ENCODE measurements at places on chromosomes 5 and 9.

DNA sequence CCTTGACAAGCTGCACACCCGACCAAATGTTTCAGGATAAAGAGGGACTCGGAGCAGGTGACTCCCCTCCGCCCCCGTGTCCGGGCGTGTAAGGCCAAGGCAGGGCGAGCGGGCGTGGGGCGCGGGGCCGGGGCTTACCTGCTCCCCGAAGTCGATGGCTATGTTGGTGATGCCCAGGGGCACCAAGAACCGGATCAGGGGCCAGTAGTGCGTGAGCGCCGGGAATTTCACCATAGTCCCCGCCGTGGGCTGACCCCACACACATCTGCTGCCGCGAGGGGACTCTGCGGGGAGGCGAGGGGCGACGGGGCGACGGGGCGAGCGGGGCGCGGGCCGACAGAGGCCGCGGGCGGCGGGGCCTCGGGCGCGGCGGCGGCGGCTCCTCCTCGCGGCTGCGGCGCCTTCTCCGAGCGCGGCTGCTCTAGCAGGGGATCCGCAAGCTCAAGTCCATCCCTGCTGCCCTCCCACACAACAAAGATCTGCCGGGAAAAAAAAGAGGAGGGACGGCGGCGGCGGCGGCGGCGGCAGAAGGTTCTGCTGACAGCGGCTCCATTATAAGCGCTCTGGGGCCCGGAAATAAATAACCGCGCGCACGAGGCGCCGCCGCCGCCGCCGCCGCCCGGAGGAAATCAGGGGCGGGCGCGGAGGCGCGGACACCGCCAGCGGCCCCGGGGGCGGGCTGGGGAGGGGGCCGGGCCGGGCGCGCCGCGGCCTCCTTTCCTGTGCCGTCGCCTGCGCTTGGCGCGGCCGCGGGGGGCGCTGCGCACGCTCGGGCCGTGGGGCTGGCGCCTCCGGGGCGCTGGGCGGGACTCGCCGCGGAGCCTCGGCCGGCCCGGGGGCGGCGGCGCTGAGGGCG lies at the start of gene ANKH:
Gene ANKH (minus strand): TSS at position 565 of the 856 bp plus-strand sequence. CDS start 331 bp downstream, at position 234.
- DNase-seq = peak; percentile 74

GRCh38 chr9:132150256-132150655 lies 11.6 kb upstream of the NTNG2 start:
- DNase-seq = no peak

DNA sequence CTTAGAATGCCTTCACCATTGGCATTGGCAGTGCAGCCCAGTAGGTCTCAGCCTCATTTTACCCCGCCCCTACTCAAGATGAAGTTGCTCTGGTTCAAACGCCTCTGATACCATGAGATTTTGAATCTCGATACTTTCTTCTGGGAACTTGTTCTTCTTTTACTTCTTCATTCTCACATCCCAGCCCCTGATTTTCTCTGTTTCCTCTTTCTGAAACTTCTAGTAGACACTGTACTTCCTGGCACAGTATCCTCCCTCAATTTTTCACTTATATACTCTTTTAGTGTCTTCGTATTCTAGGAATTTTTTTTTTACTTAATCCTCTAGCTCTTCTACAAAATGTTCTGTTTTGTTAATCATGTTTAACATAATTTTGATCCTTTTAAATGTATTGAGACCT lies 13.1 kb upstream of the ZNF79 start:
- DNase-seq = no peak

- DNase-seq = no peak
Measured at GRCh38 chr9:82574911-82575310, 488.0 kb downstream of the RASEF start.

DNA sequence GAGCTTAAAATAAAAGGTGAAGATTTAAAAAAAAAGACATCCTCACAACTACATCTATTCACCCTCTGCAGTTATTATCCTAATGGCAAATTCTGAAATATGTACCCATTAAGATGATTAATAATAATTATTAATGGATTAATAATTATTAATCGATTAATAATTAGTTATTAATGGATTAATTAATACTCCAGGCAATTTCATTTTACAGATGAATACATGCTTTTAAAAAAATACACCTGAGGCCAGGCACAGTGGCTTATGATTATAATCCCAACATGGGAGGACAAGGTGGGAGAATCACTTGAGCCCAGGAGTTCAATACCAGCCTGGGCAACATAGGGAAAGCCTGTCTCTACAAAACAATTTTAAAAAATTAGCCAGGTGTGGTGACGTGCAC lies 182.4 kb downstream of the ARRDC3 start:
- no peak for DNase-seq

DNA sequence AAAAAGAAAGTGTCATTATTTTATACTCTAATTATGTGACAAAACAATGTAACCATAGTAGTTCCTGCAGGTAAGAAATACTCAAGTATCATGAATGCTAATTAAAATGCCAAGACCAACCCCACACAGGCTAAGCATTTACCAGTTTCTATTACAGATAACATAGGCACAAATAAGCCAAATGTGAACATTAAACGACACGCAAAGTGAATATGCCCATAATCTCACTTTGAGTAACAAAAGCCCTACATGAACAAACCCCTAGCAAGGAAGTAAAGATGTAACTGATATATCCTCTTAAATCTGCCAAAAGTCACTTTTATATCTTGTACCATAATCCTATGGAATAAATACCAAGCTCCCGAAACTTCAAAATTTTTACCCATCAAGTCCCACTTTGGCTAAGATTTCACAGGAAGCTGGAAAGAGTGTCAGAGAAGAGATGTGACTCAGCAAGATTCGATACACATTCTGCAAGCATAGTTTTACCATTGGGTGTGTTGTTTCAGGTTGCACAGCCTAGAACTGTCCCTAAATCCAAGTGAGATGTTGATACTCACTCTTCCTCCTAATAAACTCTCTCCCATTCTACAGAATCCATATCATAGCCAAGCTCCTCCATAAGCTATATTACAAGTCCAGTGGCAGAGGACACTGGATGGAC lies 28.8 kb downstream of the TRPM6 start:
- DNase-seq = no peak

DNA sequence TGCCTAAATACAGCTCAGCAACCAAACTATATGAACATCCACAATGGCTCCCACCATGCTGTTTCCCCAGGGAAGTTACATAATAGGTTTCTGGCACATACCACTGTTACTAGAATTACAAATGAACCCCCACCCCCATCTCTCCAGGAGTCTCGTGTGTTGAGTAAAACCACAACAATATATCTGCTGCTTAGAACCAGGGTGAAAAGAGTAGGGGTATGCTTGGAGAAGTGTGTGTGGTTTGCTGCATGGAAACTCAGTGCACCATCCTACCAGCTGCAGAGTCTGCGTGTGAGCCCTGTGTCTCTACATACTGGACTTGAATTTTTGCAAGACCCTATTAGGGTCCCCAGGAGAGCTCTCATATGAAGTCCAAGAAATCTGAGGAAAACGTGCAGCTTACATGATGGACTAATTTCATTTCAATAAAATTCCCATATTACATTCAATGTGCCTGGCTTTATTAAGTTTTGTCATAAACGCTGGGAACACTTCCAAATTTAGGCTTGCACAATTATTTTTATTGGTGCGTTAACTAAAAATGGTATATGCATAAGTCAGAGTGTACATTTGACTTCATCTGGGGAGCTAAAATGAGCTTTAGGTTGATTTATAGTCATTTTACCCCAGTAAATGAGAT lies 104.5 kb upstream of the NFIB start:
- DNase-seq = no peak

DNA sequence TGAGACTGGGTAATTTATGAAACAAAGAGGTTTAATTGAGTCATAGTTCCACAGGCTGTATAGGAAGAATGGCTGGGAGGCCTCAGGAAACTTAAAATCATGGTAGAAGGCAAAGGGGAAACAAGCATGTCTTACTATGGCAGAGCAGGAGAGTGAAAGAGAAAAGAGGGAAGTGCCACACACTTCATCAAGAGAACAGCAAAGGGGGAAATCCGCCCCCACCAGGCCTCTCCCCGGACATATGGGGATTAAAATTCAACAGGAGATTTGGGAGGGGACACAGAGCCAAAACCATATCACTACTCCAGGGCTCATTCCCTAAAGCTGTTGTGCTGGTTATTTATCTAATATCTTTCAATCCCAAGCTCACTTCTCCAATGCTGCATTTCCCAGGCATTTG lies 50.2 kb upstream of the NR3C1 start:
- DNase-seq = no peak

DNA sequence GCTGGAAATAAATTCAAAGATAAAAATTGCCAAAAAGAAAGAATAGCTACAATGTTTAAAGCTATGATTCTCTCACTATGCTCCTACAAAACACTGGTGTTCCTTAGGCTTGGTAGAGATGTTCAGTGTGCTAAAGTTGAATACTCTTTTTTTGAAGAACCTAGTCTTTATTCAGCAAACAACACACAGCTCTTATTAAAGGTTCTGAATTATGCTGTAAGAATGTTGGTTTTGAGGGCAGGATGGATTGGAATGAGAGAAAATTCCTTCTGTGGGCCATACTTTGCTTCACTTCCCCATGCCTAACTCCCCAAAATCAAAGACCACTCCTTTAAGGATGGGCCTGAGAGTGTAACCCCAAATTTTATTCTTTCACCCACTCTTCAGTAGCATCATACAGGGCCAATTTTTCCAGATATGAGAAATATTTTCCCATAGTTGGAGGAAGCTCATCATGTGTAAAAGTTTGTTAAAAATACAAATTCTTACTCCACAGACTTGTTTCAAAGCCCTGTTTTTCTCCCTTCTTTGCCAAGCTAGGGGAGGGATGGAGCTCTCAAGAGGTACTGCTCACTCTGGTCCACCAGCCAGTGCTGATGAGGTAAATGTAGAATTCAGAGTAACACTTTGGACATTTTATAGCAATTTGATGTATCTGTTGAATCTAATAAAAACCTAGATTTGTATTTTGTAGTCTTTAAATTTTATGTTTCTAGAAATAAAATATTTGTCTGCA lies 99.3 kb downstream of the GDNF start:
- DNase-seq = no peak

GRCh38 chr5:14327624-14328023 lies 184.5 kb downstream of the TRIO start:
- DNase-seq = no peak

- no peak for DNase-seq
Measured at GRCh38 chr9:99650187-99650874, 171.4 kb upstream of the NR4A3 start.

DNA sequence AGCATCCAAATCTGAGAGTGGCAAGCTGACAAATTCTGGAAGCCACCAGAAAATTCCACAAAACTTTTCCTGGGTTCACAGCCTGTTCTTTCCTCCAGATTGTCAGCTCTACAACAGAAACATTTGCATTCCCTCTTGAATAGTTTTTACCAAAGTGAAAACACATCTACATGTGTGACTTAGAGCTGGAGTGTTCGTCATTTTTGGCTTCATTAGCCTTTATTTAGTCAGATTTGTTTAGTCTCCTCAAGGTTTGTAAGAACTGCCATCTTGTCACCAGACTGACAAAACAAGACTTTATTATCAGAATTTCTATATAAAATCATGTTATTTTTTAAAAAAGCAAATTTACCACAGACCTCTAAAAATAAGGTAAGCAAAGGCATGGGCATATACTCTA lies 347.3 kb downstream of the TRIM36 start:
- no peak for DNase-seq

DNA sequence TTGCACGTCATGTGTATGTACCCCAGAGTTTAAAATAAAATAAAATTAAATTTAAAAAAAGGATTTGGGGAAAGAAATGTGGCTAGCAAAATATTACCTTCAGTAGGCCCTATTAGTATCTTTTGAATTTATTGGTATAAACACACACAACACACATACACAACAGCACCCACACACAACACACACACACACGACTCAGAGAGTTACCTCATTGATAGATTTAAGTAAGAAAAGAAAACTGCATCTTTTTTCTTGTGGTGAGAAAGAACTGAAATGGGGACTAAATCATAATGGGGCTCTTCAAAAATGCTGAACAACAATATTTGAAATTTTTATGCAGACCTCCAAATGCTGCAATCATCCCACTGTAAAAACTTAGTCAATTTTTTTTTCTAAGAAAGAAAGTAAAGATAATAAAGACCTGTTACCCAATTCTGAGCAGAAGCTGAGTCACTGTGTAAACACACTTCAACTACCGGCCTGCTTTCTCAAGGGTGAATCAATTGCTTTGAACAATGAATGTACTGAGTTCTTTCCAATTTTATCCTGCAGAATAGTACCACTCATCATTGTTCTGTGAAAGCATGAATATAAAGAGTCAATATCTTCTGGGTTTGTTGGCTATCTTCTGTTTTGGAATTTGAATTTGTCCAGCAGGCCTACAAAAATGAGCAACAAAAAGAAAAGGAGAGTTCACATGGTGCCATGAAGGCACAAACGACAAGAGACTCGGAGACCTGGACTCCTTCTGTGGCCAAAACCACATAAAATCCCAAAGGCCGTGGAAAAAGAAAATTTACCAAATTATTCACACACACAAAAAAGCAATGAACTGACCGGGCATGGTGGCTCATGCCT lies 57.9 kb upstream of the CCNG1 start:
- no peak for DNase-seq

DNA sequence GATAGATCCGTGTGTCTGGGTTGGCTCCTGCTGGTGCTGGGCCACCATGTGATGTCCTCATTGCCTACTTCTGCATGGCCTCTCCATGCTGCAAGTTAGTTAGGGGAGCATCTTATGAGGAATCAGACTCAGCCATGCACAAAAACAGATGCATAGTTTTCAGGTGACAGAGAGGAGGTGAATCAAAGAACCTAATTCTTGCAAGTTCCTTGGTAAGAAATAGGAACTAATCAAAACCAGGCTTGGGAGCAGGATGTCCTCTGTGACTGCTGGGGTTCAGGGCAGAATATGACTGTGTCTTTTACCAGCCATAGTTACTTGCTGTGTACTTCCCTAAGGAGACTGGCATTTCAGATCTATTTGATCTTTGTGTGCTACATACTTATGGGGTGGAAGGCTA lies 61.6 kb downstream of the C9orf152 start:
- DNase-seq = no peak

DNA sequence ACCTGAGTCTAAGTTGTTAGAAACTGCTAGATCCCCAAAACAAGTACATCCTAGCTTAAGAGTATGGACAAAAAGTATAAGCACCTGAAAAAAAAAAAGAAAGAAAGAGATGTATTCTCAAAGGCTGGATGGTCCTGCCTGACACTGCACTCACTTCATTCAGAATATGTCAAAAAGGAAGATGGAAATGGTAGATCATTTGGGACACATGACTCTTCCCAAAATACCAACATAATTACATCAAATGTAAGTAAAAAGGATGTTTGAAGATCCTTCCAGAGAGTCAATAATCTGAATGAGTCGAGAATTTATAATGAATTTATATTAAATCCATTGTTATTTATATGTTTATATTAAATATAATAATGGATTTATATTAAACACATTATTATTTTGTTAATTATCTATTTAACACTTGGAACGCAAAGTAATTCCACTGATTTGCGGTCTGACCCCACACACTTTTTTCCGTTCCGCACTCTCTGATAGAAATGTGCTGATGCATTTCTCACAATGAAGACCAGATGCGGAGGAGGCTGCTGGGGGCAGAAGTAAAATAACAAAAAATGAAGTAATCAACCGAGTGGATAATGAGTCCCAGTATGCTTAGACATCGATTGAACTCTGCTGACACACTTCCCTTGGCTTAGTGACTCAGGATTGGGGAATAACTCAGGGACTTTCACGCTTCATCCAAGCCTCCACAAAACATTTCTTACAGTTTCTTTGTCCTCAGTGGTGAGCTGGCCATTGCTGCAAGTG lies 201.2 kb downstream of the ADAMTS12 start:
- DNase-seq = no peak

GRCh38 chr5:59249160-59249559 lies 644.4 kb downstream of the PDE4D start:
- DNase-seq = no peak

GRCh38 chr9:121567500-121568342 lies 68.1 kb upstream of the GGTA1 start:
- DNase-seq = no peak

GRCh38 chr5:75640826-75641225 lies 29.6 kb downstream of the ANKDD1B start:
- DNase-seq = no peak

Data from stimulated activated CD4-positive, alpha-beta T cell treated with anti-CD3 and anti-CD28 coated beads, Interleukin-12 subunit alpha, Interleukin-12 subunit beta, amount 100 ng/mL, for 24 hours (primary cell).